ACHN (cell line): ENCODE measurements at places on chromosomes 6 and 20.

DNA sequence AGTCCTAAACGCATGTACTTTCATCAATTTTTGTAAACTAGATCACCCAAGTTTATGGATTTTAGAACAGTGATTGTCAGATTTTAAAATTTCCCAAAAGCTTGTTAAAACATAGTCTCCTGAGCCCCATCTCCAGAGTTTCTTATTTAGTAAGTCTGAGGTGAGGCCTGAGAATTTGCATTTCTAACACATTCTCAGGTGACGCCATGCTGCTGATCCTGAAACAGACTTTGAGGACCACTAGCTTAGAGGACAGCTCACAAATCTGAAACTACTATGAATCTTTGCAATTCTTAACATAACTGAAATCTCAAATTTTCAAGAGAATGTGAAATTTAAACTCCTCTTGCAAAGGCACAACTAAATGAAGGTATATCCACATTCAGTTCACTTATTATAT, 37.8 kb upstream of the MLIP start:
- DNase-seq = no peak

DNA sequence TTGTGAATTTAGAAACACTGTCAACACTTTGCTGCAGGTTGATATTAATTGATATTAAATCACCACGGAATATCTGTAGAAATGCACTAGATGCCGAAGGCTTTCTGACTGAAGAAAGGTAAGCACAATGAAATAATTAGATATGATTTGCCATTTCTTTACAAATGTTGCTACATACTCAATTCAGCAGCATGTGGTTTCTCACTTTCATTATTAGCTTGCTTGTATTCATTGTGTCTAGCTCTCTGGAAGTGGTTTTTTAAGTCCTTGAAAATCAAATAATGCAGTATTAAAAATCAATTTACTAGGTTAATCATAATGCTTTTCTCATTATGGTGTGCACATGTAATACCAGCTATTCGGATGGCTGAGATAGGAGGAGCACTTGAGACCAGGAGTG, 231.3 kb upstream of the MARCKS start:
- no peak for DNase-seq

GRCh38 chr20:10109641-10110040, 74.9 kb downstream of the ANKEF1 start:
- no peak for DNase-seq

- no peak for DNase-seq
Measured at GRCh38 chr20:16514140-16514539, 59.1 kb downstream of the KIF16B start.

GRCh38 chr6:106377061-106377540, 16.6 kb downstream of the CRYBG1 start:
- peak; percentile 36 for DNase-seq

GRCh38 chr20:49669601-49670189, 44.0 kb downstream of the B4GALT5 start:
- no peak for DNase-seq

GRCh38 chr20:46230801-46231282, 77.5 kb downstream of the CDH22 start:
- DNase-seq = peak; percentile 60

GRCh38 chr6:150304429-150304828, 64.4 kb upstream of the IYD start:
- no peak for DNase-seq

GRCh38 chr20:59364611-59365010, 64.2 kb downstream of the EDN3 start:
- DNase-seq = no peak

DNA sequence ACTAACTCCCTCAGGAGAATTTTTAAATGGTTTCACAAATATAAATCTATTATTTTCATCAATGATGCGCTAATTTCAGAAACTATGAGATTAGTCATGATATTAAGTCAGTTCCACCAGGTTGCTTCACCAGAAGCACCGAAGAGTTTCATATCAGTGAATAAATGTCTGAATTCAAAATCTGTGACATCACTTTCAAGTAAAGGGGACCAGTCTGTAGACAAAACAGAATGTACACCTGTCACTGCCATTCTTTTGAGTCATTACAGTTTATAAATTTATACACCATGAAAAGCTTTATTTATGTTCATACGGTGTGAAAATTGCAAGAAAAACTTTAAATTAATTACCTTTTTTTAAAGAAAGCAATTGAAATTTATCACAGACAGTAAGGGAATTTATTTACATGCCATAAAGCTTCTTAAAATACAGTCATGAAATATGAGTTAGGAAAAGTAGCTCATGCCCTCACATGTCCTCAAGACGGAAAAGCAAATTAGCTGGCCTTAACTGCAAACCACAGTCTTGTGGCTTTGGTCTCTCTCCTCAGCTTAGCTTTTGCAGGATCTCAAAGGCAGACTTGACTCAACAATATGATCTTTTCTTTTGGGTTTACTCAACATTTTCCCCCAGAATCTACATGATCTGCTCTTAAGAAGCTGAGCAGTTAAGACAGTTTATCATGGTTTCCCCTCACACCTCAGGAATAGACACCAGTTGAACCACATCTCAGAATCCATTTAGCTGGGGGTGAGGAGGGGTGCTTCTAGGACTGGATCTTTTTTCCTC, 177.7 kb upstream of the MCHR2 start:
- no peak for DNase-seq

DNA sequence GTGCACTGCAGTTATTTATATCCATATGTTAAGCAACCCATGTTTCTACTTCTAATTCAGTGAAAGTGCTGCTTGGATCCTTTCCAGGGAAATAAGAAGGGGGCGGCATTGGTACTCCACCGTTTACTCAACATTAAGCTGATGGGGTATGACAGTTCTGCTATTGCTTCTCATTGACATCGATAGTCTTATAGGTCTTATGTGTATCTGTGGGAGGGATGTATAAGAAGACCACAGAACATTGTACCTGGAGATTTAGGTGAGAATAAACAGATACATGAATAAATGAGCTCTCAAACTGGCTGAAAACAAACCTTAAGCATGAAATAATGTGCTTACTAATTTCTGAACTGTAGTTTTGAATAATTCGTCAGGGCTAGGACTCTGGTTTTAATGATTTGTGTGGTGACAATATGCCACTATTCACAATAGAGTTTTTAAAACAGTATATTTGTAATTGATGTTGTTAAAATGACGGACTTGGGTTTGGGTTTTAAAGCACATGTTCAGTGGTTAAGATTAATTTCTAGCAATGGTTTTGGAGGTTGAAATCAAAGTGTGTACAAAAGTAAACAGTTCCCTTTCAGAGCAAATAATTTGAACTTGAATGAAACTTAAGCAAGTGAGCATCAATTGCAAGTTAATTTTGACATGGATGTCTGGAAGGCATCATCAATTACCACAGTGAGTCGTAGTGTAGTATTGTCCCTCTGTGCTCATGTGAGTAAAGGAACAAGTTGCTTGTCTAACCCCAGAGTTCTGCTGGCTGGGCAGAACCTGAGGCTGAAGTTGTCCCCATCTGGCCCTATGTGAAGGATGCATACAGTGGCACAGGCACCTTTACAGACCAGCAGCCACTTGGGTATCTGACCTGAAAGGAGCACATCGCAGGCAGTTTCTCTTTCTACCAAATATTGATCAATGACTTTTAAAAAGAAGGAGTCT, 84.7 kb upstream of the SUPT3H start:
- DNase-seq = no peak

DNA sequence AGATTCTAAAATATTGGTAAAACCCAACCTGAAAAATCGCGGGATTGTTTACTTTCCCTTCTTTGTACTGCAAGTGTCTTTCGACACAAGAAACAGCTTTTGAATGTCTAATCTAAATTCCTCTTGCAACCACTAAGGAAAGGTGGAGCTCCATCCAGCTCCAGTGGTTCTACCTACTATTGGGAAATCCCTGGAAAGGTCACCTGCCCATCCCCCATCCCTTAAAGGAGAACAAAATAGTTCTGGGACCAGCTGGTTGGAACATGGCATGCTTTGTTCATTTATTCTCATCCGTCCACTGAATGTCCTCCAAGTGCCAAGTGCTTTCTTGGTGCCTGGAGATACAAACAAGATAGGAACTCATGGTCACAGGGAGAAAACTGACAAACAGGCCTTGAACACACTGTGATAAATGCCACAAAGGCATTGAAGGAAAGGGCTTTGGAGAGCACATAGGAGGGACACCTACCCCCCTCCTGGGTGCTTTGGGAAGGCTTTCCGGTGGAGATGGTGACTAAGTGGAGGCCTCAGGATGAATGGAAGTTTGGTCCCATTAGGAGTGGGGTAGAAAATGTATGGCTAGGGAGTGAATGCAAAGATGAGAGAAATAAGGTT, 2.3 kb upstream of the CITED2 start:
- DNase-seq = peak; percentile 52

DNA sequence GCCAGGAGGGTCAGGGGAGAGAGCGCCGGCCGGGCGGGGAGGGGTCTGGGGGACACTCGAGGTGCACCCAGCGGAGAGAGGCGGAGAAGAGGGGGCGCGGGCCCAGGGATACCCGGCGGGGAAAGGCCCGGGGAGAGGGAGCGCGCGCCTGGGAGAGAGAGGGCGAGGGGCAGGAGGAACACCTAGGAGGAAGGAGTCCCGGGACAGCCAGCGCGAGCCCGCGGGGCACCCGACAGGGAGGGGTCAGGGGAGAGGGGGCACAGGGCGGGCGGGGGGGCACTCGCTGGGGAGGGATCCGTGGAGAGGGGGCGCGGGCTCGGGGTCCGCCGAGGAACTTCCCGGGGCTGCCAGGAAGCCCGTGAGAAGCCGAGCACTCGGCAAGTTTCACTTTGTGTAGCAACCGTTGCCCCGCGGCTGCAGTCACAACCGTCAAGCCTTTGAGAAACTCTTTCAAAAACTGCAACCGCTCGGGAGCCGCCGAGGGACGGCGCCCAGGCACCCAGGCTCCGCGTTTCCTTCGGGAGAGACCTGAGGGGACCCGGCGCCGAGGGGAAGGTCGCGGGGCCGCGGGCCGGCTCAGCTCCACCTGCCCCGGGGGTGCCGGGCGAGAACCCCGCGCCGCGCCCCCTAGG, 471 bp downstream of the EZR start:
- peak; percentile 61 for DNase-seq

DNA sequence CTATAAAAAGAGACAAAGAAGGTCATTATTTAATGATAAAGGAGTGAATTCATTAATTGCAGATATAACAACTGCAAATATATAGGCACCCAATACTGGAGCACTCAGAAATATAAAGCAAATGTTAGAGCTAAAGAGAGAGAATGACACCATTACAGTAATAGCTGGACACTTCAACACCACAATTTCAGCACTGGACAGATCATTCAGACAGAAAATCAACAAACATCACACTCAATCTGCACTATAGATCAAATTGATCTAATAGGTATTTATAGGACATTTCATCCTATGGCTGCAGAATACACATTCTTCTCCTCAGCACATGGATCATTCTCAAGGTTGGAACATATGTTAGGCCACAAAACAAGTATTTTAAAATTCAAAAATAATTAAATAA, 72.7 kb downstream of the MAP7 start:
- DNase-seq = no peak

GRCh38 chr6:156842598-156843250, 65.5 kb downstream of the ARID1B start:
- no peak for DNase-seq

- no peak for DNase-seq
Measured at GRCh38 chr6:167049275-167049674, 50.1 kb downstream of the CEP43 start.

- DNase-seq = peak; percentile 38
Measured at GRCh38 chr6:34154668-34155447, 9.0 kb upstream of the GRM4 start.

GRCh38 chr6:14671261-14671681, 553.7 kb downstream of the CD83 start:
- no peak for DNase-seq

GRCh38 chr6:104050455-104050854, 809.3 kb downstream of the HACE1 start:
- no peak for DNase-seq

DNA sequence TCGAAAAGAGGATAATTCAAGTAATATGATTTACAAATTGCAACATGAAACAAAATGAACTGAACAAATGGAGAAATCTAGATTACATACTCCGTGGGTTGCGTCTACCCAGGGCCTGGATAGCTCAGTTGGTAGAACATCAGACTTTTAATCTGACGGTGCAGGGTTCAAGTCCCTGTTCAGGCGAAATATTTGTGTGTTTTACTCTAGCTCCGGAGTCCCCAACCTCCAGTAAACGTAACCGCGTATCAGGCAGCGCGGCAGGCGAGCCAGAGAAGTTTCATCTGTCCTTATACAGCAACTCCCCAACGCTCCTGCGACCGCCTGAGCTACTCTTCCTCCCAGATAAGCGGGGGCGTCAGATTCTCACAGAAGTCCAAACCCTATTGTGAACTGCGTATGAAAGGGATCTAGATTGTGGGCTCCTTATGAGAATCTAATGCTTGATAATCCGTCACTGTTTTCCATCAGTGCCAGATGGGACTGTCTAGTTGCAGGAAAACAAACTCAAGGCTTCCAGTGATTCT, 176.1 kb downstream of the TRIM27 start:
- peak; percentile 28 for DNase-seq

GRCh38 chr6:83226517-83226916, 33.4 kb downstream of the RWDD2A start:
- no peak for DNase-seq

- no peak for DNase-seq
Measured at GRCh38 chr20:62874964-62875344, 13.3 kb upstream of the TCFL5 start.

GRCh38 chr6:88512951-88513350, 346.8 kb upstream of the CNR1 start:
- peak; percentile 8 for DNase-seq

DNA sequence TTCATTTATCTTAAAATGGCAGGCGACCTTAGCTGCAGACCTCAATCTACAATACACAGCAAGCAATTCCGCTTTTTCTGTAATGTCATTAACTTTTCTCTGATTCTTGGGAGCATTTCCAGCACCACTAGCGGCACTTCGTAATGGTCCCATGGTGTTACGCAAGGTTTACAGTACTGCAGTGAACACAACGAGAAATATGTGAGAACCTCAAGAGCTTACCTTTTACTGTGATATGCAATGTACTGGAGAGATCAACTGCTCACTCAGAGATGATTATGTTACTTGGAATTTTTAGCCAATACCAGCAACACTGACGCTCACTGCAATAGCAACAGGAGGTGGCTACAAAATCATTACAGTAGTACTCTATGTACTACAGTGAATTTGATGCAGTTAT, 2.8 kb upstream of the CEP43 start:
- DNase-seq = no peak

DNA sequence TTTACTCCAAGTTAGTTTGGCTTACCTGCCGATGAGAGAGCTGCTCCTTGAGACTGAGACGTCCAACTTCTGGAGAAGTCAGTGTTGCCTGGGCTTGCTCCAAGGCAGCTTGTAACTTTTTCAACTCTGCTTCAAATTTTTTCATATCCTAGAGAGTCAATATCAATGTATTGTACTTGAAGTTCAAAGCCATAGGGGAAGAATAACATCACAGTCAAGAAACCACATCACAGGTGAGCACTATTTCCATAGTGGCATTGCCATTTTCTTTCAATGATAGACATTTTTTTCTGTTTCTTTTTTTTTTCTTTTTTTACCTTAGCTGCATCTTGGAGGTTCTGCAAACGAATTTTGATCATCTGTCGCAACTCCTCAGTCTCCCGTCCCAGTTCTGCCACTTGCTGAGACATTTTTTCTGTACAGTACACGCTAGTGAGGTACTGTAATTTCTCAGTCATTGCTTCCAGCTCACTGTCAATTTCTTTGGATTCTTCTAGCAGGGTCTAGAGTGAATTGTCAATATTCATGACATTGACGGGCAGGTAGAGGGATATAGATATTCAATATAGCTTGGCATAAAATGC, 326.7 kb downstream of the SYNE1 start:
- DNase-seq = no peak

- peak; percentile 5 for DNase-seq
Measured at GRCh38 chr6:114342086-114342825, 567 bp downstream of the HS3ST5 start.
